Sciatic nerve (tissue), 2 donors: ENCODE measurements at places on chromosomes 7 and 10. TPM values are rescaled to one million over a fixed set of nuclear protein-coding genes. Genes with fewer than 3 reads are reported as not detected.

GRCh38 chr7:135741905-135742304 lies 6.7 kb downstream of the FAM180A start:
- no peak for DNase-seq

GRCh38 chr10:114709984-114710383 lies 51.9 kb upstream of the ABLIM1 start:
- DNase-seq = no peak

Gene MXI1
- total RNA-seq = 72.2 TPM

GRCh38 chr10:14926722-14927416 lies 27.0 kb downstream of the DCLRE1C start:
- no peak for DNase-seq

DNA sequence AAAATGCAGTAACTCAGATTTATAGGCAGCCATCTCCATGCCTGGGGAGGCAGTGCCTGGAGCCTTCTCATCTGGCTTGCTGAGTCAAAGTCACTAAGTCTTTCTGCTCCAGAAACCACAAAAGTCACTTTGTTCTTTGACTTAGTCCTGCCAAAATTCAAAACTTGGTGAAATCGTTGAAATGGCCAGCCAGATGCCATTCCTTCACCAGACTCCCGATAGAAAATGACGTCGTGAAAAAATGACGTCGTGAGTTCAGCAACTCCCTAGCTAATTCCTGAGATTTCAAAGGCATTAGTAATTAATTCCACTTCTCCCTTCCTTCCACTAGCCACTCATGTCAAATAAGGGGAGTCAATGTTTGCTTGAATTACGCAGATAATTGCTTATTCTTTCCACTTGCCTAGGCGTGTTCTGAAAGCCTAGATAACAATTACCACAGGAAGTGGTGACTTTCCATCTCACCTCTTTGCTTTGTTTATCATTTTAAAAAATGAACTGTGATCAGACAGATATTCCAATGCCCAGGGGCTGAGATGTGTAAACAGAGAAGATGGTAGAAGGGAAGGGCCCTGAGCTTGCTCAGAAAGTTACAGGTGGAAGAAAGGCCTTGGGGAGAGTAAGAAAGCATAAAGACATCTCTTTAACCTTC lies 48.5 kb upstream of the OSBPL3 start:
- no peak for DNase-seq

DNA sequence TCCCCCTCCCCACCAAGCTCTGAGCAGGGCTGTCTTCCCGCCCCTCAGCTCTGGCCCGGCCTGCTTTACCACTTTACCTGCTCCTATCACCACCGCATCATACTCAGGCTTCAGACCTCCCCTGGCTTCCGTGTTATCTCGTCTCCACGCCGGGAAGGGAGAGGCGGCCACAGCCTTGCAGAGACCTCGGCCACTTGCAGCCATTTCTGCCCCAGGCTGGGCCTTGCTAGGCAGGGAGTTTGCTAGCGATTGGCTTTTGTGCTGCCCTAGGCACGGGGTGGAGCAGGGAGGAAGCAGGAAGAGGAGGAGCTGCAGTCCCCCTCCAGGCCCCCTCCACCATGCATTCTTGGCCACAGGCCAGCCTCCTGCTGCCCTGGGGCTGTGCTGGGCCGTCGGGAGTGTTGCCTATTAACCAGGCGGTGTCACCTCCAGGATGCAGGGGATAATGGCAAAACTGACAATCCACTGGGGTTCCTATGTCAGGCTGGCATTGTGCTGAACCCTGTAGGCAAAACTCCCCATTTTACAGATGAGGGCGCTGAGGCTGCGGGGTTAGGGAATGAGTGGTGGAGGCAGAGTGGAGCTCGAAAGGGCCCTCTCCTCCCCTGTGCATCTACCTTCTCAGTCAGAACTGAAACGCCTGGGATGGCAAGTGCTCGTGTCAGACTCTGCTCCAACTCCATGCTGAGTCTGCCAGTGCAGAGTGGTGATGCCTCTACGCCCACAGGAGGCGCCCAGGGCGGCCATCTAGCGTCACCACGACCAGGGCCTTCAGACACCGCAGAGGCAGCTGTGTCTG lies at the start of gene PYROXD2:
PYROXD2 (minus strand) TSS at position 251 of the 799 bp plus-strand sequence; CDS start at position 204, 47 bp downstream.
- DNase-seq = peak; percentile 96

- no peak for DNase-seq
These were observed 314.9 kb upstream of the SEMA3A start for GRCh38 chr7:84509522-84509921.

DNA sequence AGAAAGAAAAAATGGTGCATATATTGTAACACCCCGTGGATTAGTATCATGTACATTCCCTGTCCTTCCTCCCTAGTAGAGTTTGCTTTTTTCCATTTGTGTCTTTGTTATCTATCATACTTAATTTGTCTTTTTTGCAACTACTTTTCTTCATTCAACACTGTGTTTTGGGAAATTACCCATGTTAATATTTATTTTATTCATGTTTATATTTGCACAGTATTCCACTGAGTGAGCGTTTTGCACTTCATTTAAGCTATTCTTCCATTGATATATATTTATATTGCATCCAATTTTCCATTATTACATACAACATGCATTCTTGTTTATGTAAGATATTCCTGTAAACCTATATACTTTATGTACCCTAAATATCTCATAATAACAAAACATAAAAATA lies 57.6 kb upstream of the FAM171A1 start:
- DNase-seq = no peak

Gene SLC18A2
- 1.2 TPM for total RNA-seq

- DNase-seq = no peak
These were observed 47.3 kb upstream of the TMEM26 start for GRCh38 chr10:61500460-61500859.

DNA sequence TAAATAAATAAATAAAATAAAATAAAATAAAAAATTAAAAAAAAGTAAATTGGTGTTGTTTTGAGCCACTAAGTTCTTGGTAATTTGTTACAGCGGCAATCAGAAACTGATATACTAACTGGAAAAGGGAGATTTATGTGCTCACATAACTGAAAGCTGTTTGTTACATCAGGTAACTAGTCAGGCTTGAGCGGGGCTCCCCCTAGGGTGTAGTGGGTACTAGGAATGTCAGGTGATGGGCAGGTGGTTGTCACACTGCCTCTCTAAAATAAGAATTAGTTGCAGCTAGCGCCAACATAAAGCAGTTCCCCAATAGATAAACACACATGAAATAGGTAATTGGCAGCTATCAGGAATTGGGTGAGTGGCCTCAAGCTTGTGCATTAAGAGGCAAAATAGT lies 1336.9 kb downstream of the XPNPEP1 start:
- DNase-seq = no peak

GRCh38 chr10:121644501-121644900 lies 46.3 kb upstream of the FGFR2 start:
- DNase-seq = no peak

DNA sequence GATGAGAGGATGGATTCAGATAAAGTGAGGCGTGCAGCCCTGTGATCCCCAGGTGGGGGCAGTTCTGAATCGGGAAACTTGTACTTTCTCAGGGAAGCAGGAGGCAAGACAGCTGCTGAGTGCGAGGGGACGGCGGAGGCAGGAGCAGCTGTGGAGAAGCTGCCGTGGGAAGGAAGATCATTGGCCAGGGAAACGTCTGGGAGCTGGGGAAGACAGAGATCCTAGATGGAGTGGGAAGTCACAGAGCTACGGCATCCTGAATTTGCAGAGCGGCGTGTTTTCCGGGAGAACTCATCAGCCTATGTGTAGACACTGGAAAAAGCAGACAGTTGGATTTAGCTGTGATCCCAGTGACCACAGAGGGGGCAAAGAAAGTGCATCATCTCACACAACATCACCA lies 9.2 kb downstream of the PRKCQ start:
- DNase-seq = no peak

DNA sequence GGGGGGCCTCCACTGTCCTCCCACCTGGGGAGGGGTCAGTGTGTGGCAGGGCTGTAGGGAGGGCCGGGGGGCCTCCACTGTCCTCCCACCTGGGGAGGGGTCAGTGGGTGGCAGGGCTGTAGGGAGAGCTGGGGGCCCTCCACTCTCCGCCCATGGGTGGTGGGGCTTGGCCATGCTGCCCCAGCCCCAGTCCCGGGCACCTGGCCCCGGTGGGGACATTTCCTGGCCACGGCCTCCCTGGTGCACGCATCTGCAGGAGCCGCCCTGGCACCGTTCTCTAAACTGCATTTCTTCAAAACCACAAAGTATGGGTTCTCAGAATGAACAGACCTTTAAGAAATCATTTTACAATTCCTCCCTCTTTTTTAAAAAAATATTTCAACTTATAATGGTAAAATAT lies 89.3 kb upstream of the PDGFA start:
- DNase-seq = no peak

DNA sequence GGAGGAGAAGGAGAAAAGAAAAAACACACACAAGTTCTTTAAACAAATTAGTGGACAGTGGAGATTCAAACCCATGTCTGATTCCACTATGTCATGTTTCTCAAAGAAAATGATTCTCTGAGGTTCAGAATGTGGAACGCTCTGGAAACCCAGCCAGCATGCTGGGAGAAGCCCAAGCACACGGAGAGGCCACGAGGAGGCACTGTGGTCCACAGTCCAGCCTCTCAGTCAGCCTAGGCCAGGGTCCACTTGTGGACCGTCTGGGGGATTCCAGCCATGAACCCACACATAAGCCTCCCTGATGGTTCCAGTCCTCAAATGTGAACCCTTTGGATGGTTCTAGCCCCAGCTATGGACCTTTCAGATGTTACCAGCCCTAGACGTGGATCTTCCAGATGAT lies 73.4 kb downstream of the CAV1 start:
- DNase-seq = no peak

DNA sequence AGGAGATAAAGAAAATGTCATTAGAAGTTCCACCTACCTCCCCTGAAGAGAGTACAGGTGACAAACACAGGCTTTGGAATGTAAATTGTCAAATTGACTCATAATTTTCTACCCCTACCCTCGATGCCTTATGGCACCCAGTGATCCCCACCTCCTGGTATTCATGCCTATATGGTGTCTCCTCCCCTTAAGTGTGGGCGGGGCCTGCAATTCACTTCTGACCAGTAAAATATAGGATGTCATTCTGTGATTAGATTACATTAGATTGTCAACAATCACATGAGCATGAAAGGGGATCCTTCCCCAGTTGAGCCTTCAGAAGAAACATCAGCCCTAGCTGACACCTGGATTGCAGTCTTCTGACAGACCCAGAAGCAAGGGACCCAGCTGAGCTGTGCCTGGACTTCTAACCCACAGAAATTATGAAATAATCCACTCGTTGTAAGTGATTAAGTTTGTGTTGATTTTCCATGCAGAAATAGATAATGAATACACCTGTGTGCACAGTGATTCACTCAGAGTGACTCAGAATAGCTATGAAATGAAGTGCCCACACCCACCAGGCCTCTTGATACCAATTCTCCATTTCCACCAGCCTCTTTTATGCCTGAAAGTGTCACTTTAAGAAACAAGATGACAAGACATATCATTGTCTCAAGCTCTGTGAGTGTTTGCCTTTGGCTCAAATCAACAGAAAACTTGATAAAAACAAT lies 8.5 kb upstream of the SLC39A12 start:
- DNase-seq = no peak

DNA sequence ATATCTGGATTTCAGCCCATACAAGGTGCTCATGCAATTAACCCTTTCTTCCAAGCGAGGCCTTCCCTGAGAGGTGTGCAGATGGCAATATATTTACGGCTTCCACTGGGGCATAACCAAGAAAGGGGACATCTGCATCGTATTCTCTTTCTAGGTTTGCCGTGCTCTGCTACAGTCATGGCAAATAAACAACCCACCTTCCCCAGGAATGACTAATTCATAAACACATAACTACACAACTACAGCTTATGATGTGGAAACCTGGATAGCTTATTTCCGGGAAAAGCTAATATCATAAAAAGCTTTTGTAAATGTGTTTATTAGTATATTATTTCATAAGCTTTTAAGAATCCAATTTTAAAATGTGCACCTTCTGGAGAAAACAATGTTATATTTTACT lies 120.0 kb downstream of the CAMK1D start:
- DNase-seq = no peak

- no peak for DNase-seq
These were observed 928.7 kb downstream of the IPMK start for GRCh38 chr10:57338823-57339558.

Gene ADD3
- total RNA-seq = 321 TPM

- peak; percentile 59 for DNase-seq
These were observed 123.7 kb upstream of the FAM20C start for GRCh38 chr7:68629-69028.

GRCh38 chr7:108012499-108013430 lies 9.8 kb upstream of the LAMB1 start:
- no peak for DNase-seq

- no peak for DNase-seq
These were observed 167.4 kb upstream of the SVIL start for GRCh38 chr10:29802171-29802570.

GRCh38 chr10:2137549-2138174 lies 400.3 kb upstream of the ADARB2 start:
- no peak for DNase-seq

- DNase-seq = no peak
These were observed 19.2 kb upstream of the MET start for GRCh38 chr7:116652793-116653192.

Gene GSTO2
- total RNA-seq = 2.1 TPM
